ENCODE measurements at places on chromosomes 3 and 15.

DNA sequence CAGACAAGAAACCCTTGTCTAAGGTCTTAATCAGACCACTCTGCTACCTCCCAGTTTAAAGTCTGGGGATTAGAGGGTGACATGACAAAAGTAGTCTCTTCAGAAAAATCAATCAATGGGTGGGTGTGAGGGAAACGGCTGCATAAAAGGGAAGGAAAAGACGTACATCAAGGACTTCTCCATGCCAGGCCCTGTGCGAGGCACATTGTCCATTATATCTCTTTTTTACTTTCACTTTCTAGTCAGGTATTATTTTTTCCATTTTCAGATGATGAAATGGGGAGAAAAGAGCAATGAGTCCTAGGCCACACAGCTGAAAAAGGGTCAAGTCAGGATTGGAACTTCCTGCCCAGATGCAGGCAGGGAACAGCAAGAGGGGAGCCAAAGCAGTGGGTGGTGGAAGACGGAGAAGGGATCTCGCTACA is 4.6 kb upstream of the CX3CR1 start:
- DNase-seq = no peak

GRCh38 chr15:35330048-35330695 is 215.8 kb downstream of the DPH6 start:
- no peak for DNase-seq

DNA sequence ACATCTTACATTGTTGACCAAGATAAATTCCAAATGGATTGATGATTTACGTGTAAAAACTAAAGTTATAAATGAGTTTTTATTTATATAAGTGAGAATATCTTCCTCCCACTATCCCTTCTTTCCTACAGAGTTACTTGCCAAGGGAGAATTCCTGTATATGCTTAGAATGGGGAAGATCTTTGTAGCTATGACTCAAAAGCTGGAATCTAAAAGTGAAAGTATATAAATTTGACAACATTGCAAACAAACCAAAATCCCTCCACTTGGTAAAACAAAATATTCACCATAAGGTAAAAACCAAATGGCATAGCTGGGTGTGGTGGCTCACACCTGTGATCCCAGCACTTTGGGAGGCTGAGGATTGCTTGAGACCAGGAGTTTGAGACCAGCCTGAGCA is 52.7 kb upstream of the GCNT3 start:
- no peak for DNase-seq

DNA sequence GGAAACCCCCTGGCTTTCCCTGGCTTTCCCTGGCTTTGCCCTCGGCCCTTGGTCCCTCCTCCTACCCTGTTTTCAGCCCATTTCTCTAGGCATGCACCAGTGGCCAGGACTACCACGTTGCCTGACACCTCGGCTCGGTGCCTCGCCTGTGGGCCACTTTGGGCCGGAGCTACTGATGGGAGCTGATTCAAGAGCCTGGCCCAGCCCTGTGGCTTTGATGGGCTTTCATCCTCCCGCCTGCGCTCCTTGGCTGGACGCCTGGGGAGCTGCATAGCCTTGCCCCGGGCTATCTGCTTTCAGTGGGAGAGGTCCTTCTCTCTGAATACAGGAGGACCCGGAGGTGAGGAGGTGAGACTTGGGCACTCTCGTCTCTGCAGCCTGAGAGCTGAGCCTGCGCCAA is 192.7 kb upstream of the HES1 start:
- DNase-seq = no peak

- no peak for DNase-seq
These were observed 491 bp upstream of the ZNF774 start for GRCh38 chr15:90351479-90352106.

All from stimulated activated CD8-positive, alpha-beta memory T cell treated with anti-CD3 and anti-CD28 coated beads, Interleukin-2, amount 100 ng/mL, for 1 hour (primary cell).